Fibroblast of lung (primary cell): ENCODE measurements at places on chromosomes 7 and 10. TPM values are rescaled to one million over a fixed set of nuclear protein-coding genes. Genes with fewer than 3 reads are reported as not detected.

DNA sequence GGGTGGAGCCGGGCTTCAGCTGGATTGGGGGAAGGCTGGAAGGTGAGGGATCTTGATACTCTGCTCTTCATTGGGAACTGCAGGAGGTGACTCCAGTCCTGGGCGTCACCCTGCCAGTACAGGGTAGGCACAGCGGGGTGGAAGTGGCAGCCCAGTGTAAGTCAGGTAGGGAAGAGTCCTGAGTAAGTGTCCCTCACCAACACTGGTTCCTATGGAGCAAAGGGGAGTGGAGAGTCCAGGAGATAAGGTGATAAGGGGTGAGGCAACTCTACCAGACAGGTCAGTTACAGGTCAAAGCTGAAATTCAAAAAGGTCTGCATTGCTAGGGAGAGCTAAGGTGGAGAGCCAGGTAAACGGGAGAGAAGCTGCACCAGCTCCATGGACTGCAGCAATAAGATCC, 145.6 kb upstream of the NFE2L3 start:
- no peak for DNase-seq

- no peak for DNase-seq
Observed at GRCh38 chr7:70994176-70994575, 137.8 kb upstream of the GALNT17 start.

GRCh38 chr7:151694441-151694827, 174.7 kb upstream of the RHEB start:
- no peak for DNase-seq

- DNase-seq, result no peak
Observed at GRCh38 chr7:36408589-36408988, 18.9 kb downstream of the ANLN start.

DNA sequence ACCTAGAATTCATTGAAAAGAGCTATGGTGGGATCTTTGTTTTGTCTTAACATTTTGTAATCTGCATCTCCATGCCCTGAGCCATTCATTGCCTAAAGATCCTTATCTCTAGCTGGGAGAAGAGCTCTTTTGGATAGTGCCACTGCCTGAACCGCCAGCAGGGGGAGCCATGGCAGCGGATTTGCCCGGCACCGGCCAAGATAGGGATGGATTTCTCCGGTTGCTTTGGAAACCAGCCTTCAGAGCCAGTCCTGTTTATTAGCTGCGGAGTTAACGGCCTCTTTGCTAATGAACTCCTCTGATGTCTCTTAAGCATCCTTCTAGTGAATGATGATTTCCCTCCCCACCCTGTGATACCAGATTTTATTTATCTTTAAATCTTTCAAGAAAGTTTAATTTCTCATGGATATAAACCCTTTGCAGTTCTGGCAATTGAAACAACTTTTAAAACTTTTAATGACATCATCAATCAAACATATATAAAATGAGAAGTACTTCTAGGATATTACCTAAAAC, 58.2 kb upstream of the LYZL2 start:
- peak; percentile 74 for DNase-seq

DNA sequence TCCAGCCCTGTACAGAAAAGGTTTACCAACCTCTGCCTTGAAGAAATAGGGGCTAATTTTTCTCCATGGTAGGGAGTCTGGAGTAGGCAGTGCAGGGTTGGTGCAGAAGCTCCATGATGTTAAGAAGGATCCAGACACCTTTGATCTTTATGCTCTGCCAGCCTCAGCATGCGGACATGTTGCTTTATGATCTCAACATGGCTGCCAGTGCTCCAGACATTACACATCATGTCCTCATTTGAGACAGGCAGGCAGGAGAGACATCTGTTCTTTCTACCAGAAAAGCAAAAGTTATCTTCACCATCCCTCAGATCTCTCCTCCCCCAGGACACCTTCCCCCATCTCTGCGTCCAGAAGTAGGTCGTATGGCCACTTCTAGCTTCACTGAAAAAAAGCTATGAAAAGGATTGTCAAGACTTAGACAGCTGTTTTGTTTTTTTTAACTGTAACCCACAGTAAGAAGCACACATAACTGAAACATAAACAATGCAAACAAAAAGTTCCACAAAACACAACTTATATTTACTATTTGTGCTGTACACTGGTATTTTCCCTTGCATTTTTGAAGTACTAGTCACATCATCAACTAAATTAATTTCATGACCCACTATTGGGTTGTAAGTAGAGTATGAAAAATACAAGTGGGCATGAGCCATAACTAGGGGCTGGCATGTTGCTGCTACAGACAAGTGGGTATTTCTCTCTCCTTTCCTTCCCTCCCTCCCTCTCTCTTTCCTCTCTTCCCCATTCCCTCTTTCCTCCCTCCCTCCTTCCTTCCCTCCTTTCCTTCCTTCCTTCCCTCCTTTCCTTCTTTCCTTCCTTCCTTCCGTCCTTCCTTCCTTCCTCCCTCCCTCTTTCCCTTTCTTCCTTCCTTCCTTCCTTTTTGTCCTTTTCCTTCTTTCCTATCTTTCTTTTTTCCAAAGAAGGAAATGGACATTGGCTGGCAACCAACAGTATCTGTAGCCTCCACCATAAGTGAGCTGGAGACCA, 2.6 kb upstream of the RASSF4 start:
- DNase-seq, result no peak

DNA sequence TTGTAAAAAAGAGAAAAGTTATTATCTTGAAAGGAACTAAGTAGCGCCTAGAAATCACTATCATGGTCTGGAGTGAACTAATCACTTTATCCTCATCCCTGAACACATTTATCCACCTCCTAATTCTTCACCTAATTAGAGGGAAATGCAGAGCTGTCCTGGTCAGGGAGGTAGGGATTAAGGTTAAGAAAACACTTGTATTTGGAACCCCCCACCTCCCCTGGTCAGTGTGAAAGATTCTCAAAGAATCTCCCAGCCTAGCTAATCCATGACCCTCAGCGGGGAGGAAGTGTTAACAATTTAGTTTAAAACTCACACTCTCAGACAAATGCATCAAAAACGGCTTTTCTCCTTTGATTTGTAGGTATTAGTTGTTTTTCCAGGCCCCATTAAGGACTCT, 83.8 kb downstream of the FAM204A start:
- no peak for DNase-seq

DNA sequence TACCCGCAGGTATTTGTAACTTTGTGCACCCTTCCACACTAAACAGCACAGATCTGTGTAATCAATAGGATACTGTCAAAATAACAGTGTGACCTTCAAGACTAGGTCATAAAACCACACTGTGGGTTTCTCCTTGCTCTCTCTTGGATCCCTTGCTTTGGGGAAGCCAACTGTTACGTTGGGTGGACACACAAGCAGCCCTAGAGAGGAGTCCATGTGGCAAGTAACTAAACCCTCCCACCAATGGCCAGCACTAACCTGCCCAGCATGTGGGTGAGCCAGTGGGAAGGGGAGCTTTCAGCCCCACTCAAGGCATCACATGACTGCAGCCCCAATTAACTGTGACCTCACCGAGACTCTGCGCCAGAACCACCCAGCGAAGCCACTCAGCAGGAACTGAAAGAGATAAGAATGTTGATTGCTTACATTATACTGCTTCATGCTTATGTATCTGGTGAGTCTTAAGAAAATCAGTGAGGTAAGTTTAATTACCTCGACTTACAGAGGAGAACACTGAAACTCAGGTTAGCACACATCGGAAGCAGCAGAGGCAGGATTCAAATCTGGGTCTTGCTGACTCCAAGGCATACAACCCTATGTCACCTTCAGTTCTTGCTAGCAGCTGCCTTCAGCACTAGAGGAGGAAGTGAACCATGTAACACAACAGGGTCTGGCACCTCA, 9.4 kb upstream of the ZC3HAV1 start:
- no peak for DNase-seq

DNA sequence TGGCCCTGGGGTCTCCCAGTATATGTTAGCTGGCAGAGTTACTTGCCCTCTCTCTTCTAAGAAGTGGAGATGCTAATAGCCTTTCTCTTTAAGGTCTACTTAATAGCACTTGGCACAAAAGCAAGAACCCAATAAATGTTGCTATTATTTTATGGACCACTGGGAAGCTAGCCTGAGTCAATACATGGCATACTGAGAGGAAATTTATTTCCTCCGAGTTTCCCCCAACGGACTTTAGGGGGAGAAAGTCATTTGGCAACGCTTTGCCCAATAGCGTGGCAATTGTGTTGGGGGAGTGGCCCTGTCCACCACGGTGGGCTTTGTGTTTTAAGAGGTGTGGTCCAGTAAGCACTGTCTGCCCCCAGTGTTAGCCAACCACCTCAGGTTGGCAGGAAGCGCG, 87.4 kb upstream of the SMNDC1 start:
- DNase-seq, result no peak

- peak; percentile 65 for DNase-seq
Observed at GRCh38 chr7:5470816-5471215, 47.2 kb upstream of the TNRC18 start.

DNA sequence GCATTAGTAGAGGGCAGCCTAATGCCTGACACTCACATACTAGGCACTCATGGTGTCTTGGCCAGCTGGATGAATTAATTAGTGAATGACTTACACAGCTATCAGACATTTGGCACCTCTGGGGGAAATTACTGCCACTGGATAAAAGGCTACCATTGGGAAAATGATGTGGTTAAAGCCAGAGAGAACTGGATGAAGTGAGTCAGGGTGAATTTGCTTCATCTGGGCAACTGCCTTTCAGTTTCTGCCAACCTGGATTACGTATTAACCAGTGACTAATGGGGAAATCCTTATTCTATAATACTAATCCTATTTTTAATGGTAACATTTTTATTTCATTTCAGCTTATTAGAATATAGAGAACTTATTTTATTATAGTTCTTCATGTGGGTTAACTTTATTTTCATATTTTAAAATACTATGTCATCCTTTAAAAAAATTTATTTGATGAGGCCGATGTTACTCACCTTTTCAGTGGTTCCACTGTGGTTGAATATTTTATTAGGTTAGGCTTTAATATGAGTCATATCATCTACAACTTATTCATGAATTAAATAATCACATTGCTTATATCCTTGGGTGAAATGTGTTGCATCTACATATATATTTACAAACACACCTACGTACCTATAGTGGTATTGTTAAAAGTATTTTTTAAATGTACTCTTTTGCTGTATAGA, 85.6 kb upstream of the CAPZA2 start:
- DNase-seq, result peak; percentile 72

- DNase-seq, result no peak
Observed at GRCh38 chr10:96272316-96273280, 1.2 kb upstream of the BLNK start.

GRCh38 chr7:45157653-45158401, at the start of gene RAMP3:
Gene RAMP3, plus strand, starts transcription at chr7:45157791. Its CDS starts 38 bp downstream, at chr7:45157829.
- no peak for DNase-seq

DNA sequence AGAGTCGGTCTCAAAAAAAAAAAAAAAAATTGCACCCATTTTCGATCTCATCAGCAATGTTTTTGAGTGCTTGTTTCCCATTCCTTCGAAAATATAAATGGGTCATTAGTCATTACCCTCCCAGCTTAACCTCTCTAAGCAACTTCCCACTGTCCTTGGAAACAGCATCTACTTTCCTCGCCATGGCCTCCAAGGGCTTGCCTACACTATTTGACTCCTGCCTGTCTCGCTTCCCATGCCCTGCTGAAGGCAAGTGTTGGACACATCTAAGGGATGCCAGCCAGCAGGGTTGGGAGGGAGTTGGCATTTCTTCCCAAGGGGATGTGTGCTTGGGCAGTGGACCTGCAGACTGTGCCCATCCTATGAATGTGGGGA, 12.7 kb upstream of the RHBDD2 start:
- no peak for DNase-seq

DNA sequence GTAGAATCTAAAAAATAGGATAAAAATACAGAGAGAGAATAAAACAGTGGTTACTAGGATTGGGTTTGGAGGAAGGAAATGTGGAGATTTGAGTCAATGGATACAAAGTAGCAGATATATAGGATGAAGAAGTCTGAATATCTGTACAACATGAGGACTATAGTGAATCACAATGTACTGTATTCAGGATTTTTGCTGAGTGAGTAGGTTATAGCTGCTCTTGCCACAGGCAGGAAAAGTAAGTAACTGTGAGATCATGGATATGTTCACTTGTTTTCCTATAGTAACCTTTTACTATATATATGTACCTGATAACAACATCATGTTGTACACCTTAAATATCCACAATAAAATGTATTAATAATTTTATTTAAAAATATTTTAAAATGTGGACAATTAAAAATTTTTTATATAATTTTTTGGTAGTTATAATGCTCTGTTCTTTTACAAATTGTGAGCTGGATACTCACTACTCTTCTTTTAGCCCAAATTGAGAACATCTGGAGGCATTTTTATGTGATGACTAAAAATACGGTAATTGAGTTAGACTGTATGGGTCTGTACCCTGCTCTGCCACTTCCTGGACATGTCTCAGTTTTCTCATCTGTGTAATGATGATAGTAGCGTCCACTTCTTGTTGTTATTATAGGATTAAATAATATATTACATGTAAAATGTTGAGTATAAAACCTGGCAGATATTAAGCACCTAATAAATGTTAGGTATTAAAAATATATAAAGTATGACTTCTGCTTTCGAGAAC, 439.1 kb downstream of the AUTS2 start:
- DNase-seq, result peak; percentile 22

GRCh38 chr7:155865830-155866525, 53.7 kb upstream of the SHH start:
- no peak for DNase-seq

DNA sequence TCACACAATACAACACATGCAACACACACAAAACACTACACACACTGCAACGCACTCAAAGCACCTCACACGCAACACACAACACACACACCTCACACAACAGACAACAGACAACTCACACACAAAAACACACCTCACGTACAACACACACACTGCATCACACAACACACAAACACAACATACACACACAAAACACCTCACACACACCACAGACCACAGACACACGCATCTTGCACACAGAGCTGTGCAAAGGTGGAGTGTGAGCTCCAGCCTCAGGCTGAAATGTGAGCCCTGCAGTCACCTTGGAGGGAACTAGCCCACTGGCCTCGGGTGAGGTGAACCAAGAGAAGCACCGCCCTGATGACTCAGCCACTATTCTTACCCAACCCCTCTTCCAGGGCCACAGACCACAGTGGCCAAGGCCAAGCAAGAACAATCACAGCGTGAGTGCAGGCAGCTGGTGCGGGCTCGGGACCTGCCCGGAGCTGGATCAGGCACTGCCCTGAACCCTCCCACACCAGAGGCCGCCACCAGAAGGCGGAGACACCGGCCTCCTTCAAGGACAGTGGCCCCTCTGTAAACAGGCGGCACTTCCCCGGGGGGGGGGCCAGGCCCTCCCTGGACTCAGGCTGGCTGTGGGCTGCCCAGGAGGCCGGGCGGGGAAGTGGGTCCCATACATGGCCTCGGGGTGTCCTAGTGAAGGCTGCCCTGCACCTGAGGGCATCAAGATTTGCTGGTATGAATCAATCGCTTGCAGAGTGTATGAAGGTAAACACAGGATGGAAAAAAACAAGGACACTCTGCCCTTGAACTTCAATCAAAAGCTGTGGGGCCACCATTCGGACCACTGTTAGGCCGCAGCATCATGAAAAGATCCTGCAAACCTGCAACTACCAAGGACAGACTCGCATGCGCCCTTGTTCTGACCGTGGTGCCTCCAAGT, 106.7 kb downstream of the TNS3 start:
- peak; percentile 98 for DNase-seq

The CTAGE4 gene
- 0.17 and 1.0 TPM in 2 replicates for total RNA-seq

The ZNF783 gene
- total RNA-seq, result 8.7 and 11.4 TPM in 2 replicates

The GJD4 gene
- 0.17 TPM in 1 of 2 replicates, not detected in the other for total RNA-seq

The HERPUD2 gene
- 22.3 and 32.5 TPM in 2 replicates for total RNA-seq

The CHRM2 gene
- total RNA-seq, result 2.3 and 7.9 TPM in 2 replicates

The ACHE gene
- under 0.01 and 0.26 TPM in 2 replicates for total RNA-seq

The PRKCQ gene
- total RNA-seq, result under 0.01 and 0.26 TPM in 2 replicates

The PLEKHS1 gene
- total RNA-seq, result not detected in 2 replicates

The GIMAP2 gene
- total RNA-seq, result 13.9 and 16.2 TPM in 2 replicates

The TMEM176B gene
- 26.8 and 95.3 TPM in 2 replicates for total RNA-seq

The PTPRE gene
- total RNA-seq, result 1.0 and 1.8 TPM in 2 replicates
